ENCODE measurements at places on chromosomes 16 and 17.

DNA sequence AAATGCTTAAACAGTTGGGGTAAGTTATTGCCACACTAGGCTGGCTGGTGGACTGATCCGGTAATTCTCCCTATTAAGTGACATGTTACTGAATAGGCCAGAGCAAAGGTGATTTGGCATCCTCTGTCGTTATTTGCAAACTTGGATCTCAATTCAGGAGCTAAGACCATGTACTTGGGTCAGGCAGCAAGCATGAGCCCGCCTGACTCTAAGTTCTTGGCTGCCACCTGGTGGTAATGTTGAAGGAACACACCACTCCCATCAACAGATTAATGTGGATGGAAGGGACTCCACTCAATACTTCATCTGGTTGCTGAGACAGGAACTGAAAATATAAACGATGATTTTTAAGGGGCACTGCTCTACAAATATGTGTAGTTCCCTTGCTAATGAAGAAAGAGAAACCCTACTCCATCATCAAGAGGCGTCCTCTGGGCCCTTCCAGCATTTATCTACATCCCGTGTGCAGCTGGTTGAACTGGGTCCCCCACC, 70.8 kb downstream of the EMP2 start:
- peak; percentile 28 for DNase-seq

DNA sequence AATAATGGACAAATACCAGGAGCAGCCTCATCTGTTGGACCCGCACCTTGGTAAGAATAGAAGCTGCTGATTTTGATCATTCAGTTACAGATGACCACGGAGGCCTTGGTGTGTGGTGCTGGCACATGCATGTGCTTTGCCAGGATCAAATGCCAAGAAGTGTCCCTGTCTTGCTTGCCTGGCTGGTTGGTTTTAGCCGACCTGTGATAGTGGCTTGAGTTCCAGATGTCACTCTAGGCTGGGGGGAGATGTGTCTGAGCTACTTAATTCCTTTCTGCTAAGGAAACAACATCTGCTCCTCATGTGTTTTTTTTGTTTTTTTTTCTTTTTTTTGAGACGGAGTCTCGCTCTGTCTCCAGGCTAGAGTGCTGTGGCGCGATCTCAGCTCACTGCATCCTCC, 4.3 kb downstream of the TBCD start:
- no peak for DNase-seq

DNA sequence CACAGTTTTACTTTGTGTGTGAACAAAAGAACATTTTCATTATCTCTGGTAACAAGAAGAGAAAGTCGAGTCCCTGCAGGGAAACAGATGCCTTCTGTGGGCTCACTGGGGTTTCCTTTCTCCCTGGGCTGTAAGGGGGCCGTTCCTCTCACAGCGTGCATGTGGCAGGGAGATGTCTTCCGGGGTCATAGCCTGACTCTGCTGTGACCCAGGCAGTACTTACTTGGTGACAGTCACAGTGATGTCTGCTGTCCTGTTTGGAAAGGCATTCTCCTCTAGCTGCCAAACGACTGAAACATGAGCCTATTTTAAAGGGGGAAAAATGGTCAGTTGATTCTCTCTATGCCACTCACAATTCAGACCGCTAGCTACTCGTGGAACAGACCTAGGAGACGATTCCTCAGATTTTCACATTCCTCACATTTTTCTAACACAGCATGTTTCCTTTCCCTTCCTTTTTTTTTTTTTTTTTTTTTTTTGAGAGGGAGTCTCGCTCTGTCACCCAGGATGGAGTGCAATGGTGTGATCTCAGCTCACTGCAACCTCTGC, 7.3 kb downstream of the HASPIN start:
- DNase-seq = no peak

- DNase-seq = no peak
Observed at GRCh38 chr17:73342050-73342522, 30.3 kb upstream of the CDC42EP4 start.

DNA sequence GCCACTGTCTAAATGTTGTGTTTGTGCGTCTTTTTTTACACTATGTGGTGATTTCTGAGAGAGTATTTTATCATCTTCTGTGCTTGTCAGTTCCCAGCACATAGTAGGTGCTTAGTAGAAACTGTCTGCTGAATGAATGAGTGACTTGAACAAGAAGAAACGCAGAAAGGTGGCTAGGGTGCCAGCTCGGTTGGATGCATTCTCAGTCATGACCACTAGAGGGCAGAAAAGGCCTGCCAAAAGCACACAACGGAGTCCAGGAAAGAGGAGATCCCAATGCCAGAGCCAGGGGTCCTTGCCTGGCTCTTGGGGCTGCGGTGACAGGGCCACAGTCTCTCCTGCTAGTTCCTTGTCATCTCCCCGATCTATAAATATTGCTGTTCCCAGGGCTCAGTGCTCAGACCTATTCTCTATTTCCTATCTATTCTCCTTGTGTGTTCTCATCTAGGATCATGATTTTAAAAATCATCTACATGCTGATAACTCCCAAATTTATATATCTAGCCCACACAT, 57.3 kb upstream of the CCL1 start:
- DNase-seq = peak; percentile 81

Measured in Kasumi-1 (cell line).